Stimulated activated CD4-positive, alpha-beta T cell treated with anti-CD3 and anti-CD28 coated beads, TNF-alpha, amount 100 ng/mL, for 1 hour (primary cell): ENCODE measurements at places on chromosomes 11 and 22.

GRCh38 chr11:130426837-130427341, 1.5 kb downstream of the ADAMTS8 start:
- DNase-seq, result no peak

DNA sequence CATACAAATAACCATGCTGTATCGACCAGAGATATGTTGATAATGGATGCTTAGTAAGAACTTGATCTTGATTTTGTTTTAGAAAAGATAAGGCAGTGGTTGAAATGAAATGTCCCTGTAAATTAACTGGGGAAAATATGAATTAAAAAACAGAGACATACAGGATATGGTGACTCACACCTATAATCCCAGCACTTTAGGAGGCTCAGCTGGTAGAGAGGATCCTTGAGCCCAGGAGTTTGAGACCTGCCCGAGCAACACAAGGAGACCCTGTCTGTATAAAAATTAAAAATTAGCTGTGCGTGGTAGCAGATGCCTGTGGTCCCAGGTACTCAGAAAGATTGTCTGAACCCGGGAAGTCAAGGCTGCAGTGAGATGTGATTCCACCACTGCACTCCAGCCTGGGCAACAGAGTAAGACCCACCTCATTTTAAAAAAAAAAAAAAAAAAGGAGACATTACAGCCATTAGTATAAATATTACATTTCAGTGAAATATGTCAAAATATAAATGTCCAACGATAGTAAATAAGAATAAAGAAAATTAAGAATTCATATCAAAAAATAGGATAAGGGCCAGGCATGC, 4.6 kb downstream of the PICALM start:
- no peak for DNase-seq

- no peak for DNase-seq
Observed at GRCh38 chr22:22800716-22801115, 86.9 kb upstream of the IGLL5 start.

- no peak for DNase-seq
Observed at GRCh38 chr22:30038219-30038618, 42.0 kb upstream of the HORMAD2 start.

GRCh38 chr22:46577368-46578249, 40.2 kb upstream of the CELSR1 start:
- DNase-seq, result no peak

- DNase-seq, result no peak
Observed at GRCh38 chr11:130181295-130182272, 22.0 kb downstream of the ST14 start.

DNA sequence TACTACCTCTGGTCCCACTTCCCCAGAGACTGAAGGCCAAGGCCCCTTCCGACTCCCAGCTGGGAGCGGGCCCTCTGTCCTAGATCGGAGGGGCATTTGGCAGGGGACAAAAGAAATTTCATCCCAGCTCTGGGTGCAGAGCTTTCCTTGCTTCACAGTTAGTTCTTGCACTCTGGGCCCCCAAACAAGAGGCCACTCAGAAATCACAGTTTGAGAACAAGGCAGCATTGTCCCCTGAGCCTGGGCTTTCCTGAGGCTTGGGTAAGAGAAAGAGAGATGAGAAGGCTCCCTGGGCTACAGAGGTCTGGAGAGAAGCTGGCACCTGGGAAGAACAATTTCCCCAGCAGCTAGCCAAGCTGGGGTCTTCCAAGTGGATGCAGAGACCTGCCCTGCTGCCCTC, 71.8 kb upstream of the NCAM1 start:
- no peak for DNase-seq

GRCh38 chr11:70804139-70804837, 406.0 kb downstream of the CTTN start:
- no peak for DNase-seq
